ENCODE measurements at places on chromosomes 2 and 18.
A peak's percentile ranks its signal among the peaks of the same experiment; 100 is the strongest.

DNA sequence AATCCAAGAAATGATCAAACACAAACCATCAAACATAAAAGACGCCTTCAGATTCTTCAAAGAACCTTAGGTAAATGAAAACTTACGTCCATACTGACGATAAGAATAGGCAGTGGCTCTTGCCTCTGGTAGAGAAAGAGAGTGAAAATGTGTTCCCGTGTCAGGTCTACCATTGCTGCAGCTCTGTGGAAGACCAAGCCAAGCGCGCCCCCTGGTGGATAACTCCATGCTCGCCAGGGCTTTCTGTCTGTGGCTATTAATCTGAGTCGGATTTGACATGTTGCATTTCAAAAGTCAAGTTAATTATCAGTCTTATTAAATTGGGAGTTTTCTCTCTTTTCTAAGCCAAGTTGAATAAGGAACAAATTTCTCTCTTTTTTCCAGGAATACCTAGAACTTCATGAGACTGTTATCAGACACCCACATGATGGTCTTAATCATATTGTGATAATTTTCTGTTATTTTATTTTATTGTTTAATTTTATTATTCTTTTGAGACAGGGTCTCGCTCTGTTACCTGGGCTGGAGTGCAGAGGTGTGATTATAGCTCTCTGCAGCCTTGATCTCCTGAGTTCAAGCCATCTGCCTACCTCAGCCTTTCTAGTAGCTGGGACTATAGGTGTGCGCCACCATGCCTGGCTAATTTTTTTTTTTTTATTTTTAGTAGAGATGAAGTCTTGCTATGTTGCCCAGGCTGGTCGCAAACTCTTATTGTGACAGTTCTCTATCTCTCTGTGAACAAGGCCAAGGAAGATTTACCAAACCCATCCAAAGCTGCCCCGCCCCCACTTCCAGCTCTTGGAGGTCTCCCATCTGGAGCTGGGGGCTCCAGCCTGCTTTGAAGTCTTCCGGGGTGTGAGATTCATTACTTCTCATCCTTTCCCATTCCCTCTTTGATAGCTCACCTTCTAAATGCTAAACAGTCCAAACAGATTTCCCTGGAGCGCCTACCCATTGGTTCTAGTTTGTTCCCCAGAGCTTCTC, 15.8 kb upstream of the ZAP70 start:
- DNase-seq: peak; percentile 81

GRCh38 chr2:86617738-86618137, 5.9 kb downstream of the RNF103 start:
- no peak for DNase-seq

DNA sequence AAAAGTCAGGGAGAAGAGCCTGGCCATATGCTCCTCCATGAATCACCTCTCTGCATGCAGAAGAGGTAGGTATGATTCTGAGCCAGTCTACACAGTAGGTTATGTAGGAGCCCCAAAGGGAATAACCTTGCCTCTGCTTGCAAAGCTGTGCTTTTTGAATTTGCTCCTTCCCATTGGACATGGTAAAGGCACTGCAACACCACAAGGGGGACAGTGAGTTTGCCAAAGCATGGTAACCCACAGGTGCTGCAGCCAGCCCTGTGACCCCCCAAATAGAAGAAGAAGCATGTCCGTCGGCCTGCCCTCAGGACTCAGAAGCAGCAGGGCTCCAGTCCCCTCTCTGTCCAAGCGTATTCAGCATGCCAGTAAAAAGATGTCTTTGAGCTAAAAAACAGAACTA, 51.0 kb upstream of the BCL2L11 start:
- no peak for DNase-seq

DNA sequence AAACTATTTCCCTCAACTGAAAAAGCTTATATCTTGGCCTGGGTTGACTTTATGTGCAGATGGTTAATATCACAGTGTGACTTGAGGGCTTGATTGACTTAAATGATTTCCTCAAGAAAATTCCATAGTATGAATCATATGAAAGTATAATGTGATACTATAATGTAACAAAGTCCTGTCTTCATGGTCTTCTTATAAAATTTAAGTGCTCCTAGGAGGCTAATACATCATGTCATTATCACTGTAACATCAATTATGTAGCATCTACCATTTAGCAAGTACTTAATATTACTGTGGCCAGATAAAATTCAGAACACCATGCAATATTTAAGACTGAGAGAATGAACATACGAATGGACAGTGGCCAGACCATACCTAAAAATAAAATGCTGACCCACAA, 276.1 kb downstream of the RIT2 start:
- no peak for DNase-seq

DNA sequence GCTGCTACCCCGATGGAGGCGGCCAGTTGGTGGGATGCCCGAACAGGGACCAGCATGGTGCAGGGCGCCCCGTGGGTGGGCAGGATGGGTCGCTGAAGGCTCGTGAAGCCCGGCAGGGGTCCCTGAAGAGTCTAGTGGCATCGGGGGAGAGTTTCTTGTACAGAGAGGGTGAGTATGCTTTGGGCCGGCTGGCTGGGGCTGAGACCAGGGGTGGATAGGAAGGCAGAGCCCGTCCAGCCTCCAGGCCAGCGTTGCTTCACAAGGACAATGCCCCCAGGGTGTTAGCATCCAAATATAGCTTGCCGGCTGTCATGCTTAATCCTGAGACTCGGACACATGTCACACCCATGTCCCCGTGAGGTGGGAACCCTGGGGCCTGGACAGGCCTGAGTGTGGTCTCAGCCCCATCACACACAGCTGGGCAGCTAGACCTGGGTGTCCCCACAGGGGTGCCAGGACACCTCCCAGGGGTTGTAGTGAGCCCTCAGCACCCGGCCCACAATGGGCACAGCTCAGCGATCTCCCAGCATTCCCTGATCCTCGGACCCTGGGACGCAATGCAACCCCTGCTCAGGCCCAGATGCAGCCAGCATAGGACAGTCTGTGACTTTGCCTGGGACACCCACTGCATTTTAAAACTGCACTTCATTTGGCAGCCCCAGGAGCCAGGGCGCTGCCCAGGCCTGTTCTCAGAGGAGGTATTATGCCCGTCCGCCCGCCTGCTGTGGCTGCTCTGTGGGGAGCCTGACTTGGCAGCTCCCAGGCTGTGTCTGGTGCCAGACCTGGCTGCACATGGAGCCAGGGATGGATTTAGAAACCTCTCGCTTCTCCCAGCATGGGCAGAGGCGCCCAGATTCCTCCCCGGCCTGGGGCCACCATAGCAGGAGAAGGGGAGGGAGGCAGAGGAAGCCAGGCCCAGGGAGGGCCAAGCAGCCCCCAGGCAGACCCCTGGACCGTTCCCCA, 36.4 kb downstream of the RAMP1 start:
- no peak for DNase-seq

DNA sequence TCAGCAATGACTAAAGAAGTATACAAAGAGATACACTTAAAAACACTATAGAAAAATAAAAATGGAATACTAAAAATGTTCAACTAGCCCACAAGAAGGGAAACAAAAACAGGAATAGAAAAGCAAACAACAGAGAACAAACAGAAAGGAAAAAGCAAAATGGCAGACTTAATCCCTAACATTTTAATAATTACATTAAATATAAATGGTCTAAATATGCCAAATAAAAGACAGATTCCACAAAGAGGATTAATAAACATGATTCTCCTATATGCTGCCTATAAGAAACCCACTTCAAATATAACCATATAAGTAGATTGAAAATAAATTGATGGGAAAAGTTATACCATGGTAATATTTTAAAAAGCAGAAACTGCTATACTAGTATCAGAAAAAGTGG, 83.5 kb upstream of the GPR45 start:
- no peak for DNase-seq
